Activated T-helper 1 cell treated with anti-CD3 and anti-CD28 coated beads, Interleukin-2, amount 50 U/mL, for 16 hours (primary cell): ENCODE measurements at places on chromosomes 16 and 17.

DNA sequence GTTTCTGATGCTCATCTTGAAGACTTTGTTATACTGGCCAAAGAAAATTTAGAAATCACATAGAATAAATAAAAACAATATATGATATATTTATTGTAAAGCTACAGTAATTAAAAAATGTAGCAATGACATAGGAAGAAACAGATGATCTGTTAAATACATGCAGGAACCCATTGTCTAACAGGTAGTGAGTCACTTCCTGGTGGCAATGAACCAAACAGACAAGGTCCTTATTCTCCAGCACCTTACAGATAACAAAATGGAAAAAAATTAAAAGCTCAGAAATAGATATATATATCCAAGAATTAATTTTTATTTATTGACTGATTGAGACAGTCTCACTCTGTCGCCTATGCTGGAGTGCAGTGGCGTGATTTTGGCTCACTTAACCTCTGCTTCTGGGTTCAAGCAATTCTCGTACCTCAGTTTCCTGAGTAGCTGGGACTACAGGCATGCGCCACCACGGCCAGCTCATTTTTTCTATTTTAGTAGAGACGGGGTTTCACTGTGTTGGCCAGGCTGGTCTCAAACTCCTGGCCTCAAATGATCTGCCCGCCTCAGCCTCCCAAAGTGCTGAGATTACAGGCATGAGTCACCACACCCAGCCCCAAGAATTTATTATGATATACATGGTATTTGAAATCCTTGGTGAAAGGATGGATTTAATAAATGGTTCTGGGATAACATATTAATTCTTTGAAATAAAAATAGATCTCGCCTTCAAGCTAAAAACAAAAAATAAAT lies 7.5 kb downstream of the NETO2 start:
- DNase-seq = no peak

DNA sequence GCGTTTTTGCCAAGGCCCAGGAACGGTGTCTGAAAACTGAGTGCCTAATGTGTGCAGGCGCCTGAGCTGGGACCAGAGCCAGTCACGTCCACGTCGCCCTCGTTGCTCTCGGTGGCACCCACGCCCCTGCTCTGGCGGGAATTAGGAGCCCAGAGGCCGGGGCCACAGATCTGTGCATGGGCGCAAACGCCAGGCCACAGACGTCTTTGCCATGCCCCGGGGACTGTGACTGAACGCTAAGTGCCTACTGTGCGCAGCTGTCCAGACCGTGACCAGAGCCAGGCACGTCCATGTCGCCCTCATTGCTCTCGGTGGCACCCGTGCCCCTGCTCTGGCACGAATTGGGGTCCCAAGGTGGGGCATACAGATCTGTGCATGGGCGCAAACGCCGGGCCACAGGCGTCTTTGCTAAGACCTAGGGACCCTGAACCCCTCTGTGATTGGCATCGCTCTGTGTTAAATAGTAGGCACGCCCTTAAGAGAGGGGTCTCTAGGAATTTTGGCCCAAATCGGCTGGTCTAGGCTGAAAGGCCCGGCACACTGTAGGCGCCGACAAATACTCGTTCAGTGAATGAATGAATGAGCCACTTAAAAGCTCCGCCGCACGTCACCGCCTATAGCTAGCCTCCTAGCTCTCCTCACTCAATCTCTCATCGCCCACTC lies 827 bp upstream of the UBALD1 start:
- no peak for DNase-seq

DNA sequence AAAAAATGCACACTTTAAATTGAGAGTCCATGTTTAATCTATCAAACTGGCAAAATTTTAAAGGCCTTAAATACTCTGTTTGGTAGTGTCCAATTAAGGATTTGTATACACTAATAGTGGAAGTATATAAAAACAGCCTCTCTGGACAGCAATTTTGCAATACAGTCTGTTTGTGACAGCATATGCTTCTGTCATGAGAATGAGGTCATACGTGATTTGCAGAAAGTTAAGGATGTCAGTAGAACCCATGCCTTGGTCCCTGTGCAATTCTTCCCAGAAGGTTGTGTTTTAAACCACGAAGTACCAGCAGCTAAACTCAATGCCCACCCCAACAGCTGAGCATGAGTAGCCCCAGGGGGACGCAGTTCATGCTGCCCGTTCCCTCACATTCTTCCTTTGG lies 78.4 kb downstream of the AIPL1 start:
- DNase-seq = no peak

- no peak for DNase-seq
Measured at GRCh38 chr16:83862661-83863060, 36.3 kb upstream of the MLYCD start.

GRCh38 chr16:87384162-87384874 lies 742 bp upstream of the FBXO31 start:
- no peak for DNase-seq

DNA sequence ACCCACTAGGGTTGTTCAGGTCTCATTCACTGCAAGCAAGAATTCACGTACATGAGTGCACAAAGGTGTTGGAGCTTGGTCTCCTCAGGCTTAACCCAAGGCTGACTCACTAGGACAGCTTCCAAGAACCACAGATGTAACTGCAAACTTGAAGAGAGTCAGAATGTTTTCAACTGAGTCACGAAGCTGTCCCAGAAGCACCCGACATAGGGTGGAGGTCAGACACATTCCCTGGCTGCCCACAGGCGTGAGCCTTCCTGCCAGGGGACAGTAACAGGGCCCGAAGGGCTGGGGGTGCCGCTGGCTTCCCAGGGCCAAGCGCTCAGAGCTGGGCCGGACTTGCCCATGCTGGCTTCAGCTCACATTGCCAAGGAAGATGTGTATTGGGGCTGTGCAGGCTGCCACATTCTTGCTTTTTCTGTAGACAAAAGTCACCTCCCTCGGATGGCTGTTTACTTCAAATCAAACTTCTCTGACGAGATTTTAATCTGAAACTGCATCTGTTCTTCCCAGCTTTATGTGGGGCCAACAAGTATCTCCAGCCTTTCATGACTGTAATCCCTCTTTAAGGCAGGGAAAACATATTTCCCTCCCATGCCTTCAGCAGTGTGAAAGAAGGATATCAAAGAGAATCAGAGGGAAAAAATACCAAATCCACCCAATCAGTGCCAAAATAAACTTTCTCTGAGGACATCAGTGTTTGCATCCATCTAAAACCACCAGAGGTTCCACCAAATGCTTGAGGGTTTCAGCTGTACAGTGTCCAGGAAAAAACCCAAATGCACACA lies 14.3 kb downstream of the CMTM3 start:
- DNase-seq = no peak

GRCh38 chr16:77169650-77170236 lies 21.2 kb upstream of the MON1B start:
- no peak for DNase-seq

- no peak for DNase-seq
Measured at GRCh38 chr17:64614266-64615027, 47.7 kb downstream of the SMURF2 start.

DNA sequence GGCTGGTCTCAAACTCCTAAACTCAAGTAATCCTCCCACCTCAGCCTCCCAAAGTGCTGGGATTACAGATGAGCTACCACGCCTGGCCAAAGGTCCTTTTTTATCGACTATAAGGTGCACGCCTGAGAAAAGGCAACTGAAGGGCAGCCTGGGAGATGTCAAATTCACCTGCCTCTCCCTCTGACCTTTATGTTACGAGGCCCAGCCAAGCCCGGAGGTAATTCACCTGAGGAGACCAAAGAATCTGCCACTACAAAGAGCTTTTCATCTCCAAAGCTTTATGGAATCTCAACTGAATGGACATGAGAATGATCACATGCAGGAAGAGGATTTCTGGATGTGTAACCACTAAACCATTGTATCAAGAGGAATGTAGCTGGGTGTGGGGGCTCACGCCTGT lies 37.2 kb downstream of the LYRM1 start:
- no peak for DNase-seq

- no peak for DNase-seq
Measured at GRCh38 chr16:56137269-56137668, 54.0 kb upstream of the GNAO1 start.

GRCh38 chr16:81060576-81061306 lies 16.3 kb downstream of the C16orf46 start:
- no peak for DNase-seq

DNA sequence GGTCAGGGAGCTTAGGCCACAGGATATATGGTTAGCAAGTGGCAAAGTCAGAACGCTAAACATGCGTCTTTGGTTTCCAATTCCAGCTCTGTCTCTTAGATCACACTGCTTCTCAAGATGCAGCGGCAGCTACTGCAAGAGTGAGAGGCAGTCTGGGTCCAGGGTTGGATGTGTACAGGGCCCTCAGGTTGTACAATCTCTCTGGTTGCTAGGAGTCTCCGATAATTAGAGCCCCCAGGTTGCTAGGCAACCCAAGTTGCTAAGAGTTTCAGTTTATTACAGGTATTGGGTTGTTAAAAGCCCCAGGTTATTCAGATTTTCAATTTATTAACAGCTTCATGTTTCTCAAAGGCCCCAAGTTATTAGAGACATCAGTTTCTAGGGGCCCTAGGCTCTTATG lies 15.5 kb upstream of the SPACA3 start:
- no peak for DNase-seq

DNA sequence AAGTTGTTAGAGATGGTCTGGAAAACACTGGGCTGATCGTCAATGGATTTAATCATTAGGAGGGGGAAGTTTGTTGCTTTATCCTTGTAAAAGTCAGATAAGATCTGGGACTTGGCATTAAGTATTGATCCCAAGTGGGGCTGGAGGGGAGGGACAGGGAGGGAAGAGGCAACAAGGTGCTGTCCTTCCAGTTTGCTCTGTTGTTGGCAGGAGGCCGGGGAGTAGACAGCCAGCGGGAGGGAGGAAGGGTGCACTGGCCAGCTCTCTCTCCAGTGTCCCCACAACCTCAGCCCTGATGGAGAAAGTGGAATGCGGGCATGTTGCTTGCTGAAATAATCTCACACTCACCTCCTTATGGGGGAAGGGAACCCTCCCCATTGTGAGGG lies 210.2 kb downstream of the CCDC182 start:
- DNase-seq = no peak

- DNase-seq = no peak
Measured at GRCh38 chr16:86727632-86728031, 149.3 kb downstream of the FOXL1 start.

DNA sequence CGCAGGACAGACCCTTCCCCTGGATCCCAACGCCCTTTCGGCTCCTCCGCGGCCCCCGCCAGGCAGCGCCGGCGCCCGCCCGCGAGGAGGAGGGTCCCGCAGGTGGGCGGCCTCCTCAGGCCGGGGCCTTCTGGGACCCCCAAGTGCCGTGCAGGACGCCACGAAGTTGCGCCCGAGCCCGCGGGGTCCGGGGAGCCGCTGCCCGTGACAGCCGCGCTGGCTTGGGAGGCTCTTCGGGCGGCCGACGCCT lies 504 bp downstream of the ERN1 start:
- no peak for DNase-seq
